Activated T-cell treated with anti-CD3 and anti-CD28 coated beads, Interleukin-2, amount 50 U/mL, for 48 hours (primary cell): ENCODE measurements at places on chromosomes 13 and 19.

DNA sequence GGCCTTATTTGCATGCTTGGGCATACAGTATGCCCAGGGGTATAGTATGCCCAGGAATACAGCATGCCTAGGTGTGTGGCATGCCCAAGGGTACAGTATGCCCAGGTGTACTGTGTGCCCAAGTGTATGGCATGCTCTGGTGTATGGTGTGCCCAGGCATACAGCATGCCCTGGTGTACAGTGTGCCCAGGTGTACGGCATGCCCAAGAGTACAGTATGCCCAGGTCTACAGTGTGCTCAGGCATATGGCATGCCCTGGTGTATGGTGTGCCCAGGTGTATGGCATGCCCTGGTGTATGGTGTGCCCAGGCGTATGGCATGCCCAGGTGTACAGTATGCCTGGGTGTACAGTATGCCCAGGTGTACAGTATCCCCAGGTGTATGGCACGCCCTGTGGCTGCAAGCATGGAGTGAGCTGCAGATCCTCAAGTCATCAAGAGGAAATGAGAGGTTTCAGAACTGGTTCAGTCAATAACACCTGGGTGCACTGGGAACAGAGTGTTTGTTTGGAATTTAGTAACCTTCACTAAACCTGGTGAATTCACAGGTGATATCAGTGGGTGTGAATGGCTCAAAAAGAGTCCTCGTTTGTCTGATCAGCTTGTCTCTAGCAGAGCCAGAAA lies 7.8 kb upstream of the C13orf42 start:
- no peak for DNase-seq

GRCh38 chr13:110037925-110038573 lies 251.7 kb upstream of the IRS2 start:
- DNase-seq, result no peak

DNA sequence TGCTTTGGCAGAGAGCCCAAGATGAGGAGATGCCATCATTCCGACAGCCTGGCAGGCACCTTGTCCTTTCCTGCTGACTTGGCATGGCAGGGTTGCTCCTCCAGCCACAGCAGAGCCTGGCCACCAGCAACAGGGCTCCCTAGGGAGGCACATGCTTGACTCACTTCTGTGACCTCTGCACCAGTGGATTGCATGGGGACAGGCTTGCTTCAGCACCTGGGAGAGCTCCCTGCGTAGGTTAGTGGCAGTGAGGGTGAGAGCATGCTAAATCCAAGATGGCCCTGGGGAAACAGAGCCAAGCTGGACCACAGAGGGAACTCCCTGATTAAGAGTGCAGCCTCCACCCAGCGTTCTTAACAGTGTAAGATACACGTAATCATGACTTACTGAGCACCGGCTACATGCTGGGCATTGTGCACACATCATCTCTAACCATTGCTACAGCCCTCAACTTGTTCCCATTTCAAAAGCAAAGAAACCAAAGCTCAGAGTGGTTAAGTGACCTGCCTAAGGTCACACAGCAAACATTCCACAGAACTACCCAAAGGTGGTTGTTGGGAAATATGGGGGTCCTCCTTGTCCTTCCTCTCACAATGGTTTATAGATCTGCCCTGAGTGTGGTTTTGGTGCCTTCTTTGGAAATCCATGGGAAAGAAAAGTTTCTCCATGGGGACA lies 116.6 kb upstream of the UQCRFS1 start:
- no peak for DNase-seq

- no peak for DNase-seq
Measured at GRCh38 chr13:48112896-48113755, 18.2 kb upstream of the MED4 start.

GRCh38 chr13:80334597-80335260 lies 6.2 kb downstream of the SPRY2 start:
- DNase-seq, result no peak

DNA sequence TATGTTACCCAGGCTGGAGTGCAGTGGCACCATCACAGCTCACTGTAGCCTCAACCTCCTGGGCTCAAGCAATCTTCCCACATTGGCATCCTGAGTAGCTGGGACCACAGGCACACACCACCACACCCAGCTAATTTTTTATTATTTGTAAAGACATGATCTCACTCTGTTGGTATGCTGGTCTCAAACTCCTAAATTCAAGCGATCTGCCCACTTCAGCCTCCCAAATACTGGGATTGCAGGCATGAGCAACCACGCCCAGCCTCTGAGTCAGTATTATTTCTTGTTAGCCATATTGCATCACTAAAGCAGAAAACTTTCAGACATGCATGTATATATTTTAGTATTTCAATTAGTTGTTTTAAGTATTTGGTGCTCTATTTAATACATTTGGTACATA lies 376.4 kb downstream of the GPC6 start:
- no peak for DNase-seq

DNA sequence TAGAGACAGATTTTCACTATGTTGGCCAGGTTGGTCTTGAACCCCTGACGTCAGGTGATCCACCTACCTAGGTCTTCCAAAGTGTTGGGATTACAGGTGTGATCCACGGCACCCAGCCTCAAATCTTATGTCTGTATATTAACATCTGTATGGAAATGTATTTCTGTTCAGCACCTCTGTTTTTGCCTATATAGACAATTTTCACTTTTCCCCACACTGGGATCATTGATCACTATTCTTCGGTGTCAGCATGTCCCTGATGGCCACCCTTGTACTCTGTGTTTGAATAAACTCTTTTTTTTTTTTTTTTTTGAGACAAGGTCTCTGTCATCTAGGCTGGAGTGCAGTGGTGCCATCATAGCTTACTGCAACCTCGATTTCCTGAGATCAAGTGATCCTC lies 3.2 kb upstream of the ZNF627 start:
- DNase-seq, result no peak

- no peak for DNase-seq
Measured at GRCh38 chr13:30572859-30573275, 44.9 kb upstream of the USPL1 start.

- DNase-seq, result no peak
Measured at GRCh38 chr19:56837492-56838023, 3.0 kb downstream of the PEG3 start.

DNA sequence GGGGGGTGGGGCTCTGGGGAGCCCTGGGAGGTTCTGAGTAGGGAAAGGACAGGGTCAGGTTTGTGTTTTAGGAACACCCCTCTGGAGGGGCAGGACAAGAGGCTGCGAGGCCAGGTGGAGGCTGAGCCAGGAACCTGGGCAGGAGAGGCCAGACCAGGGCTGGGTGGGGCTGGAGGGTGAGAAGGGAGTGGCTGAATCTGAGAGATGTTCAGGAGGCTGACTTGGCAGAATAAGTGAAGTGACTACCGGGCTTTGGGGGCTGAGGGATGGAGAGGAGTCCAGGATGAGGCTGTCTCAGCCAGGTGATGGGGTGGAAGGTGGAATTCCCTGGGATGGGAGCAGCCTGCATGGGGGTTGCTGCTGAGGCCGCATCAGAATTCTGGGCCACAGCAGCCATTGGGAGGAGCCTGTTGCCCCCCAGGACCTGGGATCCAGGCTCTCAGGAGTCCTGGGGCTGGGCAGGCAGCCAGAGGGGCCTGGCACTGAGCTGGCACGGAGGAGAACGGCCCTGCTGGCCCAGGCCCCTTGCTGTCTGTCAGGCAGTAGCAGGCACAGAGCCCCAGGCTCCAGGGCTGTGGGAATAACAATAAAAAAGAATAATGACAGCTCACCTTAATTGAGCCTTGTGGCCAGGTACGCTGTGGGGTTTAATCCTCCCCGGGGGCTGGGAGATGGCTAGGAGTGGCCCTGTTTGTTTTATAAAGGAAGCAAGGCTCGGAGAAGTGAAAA lies 3.3 kb downstream of the PPP5C start:
- peak; percentile 49 for DNase-seq

DNA sequence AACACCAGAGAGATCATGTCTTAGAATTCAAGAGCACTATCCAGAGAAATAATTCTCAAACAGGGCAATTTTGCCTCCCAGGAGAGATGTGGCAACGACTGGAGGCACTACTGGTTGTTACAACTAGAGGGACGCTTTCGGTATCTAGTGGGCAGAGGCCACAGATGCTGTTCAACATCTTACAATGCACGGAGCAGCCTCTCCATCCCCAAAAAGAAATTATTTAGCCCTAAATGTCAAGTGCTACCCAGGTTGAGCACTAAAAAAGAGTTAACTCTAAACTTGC lies 78.6 kb downstream of the ABCC4 start:
- no peak for DNase-seq

- no peak for DNase-seq
Measured at GRCh38 chr13:114131583-114132418, 622 bp downstream of the RASA3 start.

GRCh38 chr19:39778763-39779162 lies at the start of gene LEUTX:
Gene LEUTX, plus strand, starts transcription at chr19:39778854. Its CDS starts 67 bp downstream, at chr19:39778921.
- peak; percentile 27 for DNase-seq

DNA sequence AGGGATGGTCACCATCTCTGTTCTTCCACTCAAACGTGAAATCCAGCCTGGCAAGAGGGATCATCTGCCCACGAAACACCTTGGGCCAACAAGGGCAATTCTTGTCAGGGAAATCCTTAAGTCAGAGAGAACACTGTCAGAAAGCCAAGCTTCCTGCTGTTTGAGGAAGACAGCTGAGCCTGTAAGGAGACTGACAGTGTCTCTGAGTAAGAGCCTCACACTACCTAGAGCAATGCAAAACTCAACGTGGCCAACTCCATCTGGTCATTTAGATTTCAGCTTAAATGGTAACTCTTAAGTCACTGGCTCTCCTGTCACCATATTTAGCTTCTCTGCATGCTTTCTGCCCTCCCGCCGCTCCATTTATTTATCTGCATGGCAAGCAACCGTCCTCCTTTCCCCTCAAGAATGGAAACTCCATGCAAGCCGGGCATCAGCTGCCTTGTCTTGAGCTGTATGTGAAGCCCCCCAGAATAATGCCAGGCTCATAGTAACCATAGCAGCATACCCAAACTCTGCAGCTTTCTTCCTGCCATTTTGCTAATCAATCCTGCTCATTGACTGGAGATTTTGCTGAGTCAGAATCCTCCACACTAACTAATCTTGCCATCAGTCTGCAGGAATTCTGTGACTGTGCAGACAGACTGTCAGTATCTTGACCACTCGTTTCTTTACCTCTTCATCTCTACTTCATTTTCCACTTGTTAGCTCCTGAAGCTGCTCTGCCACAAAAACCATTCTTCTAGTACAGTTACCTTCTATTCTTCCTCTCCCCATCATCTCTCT lies 159.8 kb downstream of the IRS2 start:
- DNase-seq, result no peak

- no peak for DNase-seq
Measured at GRCh38 chr19:48918801-48919247, 14.7 kb upstream of the DHDH start.
